ENCODE measurements at places on chromosomes 11 and 22.

DNA sequence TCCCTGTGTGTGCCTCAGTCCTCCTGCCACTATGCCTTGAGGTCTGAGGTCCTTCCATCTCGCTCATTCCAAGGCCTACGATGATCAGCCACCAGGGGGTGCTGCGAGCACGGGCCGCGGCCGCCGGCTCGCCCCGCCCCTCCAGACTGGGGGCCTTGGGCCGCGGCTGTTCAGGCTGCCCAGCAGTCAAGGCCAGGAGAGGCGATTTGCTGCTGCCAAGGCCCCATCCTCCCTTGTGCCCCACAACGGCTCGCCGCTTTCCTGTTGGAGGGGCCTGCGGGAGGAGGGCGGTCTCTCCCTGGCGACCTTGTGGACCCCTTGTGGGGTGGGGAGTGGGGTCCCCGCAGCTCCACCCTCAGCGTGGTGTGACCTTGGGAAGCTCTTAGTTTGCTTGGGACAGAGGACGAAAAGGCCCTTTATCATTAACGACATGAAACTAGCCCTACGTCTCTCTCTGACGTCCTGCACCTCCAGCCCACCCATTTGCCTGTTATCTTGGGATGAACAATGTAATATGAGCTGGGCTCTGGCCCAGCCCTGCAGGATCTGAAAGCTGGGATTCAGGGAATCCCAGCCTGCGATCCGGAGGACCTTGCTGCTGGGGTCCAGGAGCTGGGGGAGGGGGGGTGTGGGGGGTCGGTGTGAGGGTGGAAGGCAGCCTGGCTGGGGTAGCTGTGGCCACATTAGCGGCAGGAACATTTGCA, 5.3 kb upstream of the GALR3 start:
- peak; percentile 94 for DNase-seq

DNA sequence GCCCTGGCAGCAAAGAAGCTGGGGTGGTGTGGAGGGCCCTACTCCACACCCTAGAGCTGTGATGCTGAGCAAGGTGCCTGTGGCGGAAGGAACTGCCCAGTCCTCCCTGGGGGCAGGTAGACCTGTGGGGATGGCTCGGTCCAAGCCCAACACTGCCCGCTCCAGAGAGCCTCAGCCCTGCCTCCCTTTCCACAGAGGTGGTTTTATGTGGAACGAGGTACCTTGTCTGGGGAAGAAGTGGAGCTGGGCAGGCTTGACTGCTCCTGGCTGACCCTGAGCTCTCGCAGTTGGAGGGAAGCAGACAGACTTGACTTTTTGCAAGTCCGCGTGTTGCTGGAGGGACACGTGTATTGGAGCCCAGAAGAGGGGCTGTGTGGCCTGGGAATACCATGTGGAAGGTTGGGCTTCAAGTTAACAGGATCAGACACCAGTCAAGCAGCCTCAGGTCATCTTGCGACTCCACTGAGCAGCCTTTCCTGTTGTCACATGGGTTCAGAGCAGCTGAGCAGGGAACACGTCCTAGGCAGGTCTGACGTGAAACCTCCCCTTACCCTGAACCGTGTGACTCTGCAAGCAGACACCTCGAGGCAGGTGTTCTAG, 117.7 kb downstream of the CACNA1I start:
- no peak for DNase-seq

DNA sequence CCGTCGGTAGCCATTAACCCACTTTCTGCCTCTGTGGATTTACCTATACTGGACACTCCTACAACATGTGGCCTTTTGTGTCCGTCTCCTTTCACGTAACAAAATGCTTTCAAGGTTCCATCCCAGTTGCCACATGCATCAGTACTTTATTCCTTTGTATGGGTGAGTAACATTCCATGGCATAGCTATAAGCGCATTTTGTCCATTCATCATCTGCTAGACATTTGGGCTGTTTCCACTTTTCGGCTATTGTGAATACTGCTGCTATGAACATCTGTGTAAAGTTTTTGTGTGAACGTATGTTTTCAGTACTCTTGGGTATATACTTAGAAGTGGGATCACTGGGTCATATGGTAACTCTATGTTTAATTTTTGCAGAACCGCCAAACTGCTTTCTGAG, 257.2 kb downstream of the ST3GAL4 start:
- DNase-seq, result no peak

DNA sequence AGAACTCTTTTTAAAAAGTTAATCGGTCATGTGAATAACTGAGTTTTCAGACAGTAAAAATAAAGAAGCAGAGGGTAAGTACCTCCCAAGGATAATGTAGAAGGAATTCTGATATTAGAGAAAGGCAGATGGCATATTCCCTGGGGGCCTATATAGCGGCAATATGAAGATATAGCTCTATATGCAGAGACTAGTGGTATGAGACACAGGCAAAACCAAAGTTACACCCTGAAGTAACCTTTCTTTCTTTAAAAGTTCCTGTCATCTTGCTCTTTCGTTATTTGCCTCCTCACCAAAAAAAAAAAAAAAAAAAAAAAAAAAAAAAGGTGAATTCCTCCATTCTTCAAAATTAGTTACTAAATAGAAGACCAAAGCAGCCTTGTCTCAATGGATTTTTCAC, 76.2 kb upstream of the ARHGAP32 start:
- no peak for DNase-seq

DNA sequence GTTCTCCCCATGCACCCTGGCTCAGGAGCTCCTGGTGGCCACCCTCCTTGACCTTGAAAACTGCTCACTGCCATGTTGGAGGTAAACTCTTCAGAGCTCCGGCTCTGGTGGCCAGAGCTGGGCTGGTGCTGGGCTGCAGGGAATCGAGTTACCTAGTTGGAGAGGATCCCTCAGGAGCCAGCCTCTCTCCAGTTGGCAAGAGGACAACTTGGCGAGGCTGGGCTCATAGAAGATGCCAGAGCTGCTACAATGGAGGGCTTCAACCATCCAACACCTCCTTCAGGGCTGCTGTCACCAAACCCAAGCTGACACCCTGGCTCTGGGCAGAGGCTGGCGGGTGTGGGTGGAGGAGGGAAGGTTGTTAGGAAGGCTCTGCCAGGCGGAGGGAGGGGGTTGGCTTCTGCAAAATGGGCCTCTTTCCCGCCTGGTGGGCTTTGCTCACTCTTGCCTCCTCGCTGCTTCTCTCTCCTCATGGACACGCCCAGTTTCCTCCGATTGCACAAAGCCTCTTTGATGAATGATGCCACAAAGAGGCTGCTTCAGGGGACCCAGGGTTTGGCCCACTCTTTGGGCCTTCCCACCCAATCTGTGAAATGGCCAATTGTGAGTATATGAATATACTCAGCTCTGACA, 53.1 kb downstream of the THAP12 start:
- no peak for DNase-seq

- no peak for DNase-seq
Observed at GRCh38 chr11:95923439-95923727, 524 bp downstream of the MTMR2 start.

DNA sequence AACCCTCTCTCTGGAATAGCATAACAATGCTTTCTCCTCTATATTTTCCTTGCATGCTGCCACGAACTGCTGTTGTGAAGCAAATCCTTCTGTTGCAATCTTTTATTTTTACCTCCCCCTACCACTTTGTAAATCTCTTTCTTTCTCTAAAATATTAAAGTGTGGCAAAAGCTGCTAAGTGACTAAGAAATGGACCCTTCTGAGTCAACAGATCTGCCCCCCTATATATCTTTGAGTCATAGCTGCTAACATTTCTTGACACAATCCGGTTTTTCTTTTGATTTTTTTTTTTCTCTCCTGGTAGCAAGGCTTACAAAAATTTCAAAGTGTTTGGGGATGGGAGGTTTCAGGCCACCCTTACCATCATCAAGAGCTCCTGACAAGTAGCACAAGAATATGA, 39.0 kb upstream of the KIRREL3 start:
- no peak for DNase-seq
